ENCODE measurements at places on chromosomes 2 and 18.

DNA sequence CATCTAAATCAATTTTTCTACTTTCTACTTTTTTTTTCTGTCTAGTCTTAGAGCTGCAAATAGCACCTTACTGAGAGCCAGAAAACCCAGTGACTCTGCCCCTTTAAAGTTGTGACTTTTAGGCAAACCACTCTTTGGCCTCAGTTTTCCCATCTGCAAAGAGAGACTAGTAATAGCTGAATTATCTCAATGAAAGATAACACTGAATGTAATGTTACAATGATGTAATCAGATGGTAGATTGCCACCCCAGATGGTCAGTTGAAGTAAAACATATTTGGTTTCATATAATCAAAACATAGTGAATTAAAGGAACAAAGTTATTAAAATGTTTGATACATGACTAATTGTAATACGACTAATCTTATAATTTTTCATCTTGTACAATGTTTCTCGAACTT, 5.0 kb upstream of the APCDD1 start:
- peaks cover 2% of the 10 kb centered on the region for H3K4me1 ChIP-seq
- peaks cover 5% of the 10 kb centered on the region for H3K27me3 ChIP-seq
- H3K27ac ChIP-seq = no peak overlapping the region
- no peak overlapping the region for H3K4me3 ChIP-seq

DNA sequence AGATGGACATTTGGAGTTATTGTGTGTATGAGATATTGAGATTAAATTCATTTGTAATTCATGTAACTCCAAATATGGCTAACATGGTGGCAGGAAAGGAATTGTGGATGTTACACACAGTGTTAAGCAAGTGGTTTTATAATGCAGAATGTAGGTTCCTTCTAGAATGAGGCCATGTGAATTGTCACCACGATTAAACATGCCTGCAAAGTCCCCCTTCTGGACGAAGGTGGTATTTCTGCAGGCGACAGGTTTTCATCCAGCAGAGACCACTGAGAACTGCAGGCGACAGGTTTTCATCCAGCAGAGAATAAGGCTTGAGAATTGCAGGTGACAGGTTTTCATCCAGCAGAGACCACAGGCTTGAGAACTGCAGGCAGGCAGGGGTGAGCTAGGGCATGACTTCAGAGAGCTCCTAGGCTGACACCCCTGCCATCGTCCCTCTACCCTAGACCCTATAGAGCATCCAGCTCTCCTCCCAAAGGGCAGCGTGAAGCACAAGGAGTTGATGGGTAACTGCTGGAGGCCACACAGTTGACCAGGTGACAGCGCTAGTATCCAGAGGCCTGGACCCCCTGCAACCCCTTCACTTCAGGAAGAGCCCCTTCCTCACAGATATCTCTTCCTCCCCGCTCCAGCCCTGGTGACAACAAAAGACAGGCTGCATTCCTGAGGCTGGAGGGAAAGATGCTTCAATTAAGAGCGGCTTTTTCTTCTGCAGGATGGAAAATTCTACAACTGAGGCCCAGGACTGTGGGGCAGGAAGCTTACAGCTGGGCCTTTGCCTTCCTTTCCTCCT, 175.8 kb downstream of the LOXHD1 start:
- no peak for DNase-seq
- H3K27me3 ChIP-seq = no peaks in the 10 kb centered on the region
- H3K4me1 ChIP-seq = peaks cover 15% of the 10 kb centered on the region
- H3K36me3 ChIP-seq = no peaks in the 10 kb centered on the region
- H3K27ac ChIP-seq = no peak overlapping the region

DNA sequence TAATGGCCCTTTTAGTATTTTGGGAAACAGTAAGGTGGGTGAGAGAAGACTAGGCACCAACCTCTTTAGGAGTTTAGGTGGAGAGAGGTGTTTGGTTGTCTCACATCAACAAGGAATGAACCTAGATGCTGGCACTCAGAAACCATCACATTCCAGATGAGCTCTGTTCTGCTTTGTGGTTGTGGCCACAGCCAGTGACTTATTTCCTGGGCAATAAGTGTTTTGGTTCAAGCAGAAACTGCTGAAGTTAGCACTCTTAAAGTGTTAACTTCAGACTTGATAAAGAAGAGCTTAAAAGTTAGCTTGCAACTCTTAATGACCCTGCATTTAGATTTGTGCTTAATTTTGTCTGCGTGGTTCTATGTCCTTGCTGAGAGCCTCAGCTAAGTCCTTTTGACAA, 929.2 kb downstream of the SLC4A3 start:
- DNase-seq = no peak
- H3K27me3 ChIP-seq = no peaks in the 10 kb centered on the region
- no peak overlapping the region for H3K4me3 ChIP-seq
- no peaks in the 10 kb centered on the region for H3K4me1 ChIP-seq
- no peaks in the 10 kb centered on the region for H3K36me3 ChIP-seq

GRCh38 chr18:78721981-78722380, 257.6 kb upstream of the SALL3 start:
- DNase-seq = no peak
- H3K27ac ChIP-seq = no peak overlapping the region
- no peaks in the 10 kb centered on the region for H3K36me3 ChIP-seq
